ENCODE measurements at places on chromosomes 4 and X. TPM values are rescaled to one million over a fixed set of nuclear protein-coding genes. Genes with fewer than 3 reads are reported as not detected.

DNA sequence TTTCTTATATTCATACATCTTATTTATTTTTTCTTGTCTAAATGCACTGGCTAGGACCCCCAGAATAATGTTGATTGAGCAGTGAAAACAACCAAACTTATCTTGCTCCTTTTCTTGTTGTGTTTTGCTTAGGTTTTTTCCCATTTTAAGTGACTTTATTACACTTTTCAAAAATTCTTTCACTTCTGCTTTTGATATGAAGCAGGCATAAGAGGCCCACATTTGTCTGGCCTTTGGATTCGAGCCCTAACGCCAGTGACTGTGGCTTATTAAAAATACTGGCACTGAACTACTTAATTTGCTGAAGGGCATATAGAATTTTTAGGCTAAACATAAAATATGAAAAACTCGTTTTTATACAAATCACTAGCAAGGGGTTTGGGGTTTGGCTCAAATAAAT lies 197.0 kb downstream of the ASB9 start:
- no peak for DNase-seq

- no peak for DNase-seq
These were observed 28.5 kb downstream of the TRIM2 start for GRCh38 chr4:153232768-153233167.

- DNase-seq = no peak
These were observed 19.0 kb upstream of the MAGEB2 start for GRCh38 chrX:30196322-30196721.

DNA sequence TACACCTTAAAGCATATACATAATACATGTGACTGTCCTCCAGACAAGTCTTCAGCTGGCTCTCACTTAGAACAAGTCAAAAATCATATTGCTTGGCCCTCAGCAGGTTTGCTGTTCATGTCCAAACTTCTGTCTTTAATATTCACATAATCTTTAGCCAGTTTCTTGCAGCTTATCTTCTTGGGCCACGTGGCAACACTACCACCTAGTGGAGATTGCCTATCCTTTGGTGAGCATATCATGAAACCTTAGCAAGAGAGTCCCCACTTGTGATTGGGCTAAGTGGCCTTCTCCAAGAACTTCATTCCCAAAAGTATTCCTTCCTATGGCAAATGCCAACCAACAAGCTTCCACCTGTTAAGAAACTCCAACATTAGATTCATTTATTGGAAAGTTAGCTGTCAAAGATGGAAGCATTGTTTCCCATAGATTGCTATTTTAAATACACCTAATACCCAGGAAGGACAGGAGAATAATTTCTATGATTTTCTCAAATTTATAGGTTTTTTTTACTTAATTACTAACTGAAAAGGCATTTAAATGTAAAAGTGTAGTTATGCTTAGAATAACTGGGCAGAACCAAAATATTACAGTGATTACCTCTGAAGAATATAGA lies 231.9 kb upstream of the INTU start:
- peak; percentile 26 for DNase-seq

Gene CTAG1A
- total RNA-seq = not detected

GRCh38 chrX:10633722-10634121 lies 13.3 kb upstream of the MID1 start:
- DNase-seq = peak; percentile 78

Data from MG63 (cell line).